ENCODE measurements at places on chromosomes 16 and 17. TPM values are rescaled to one million over a fixed set of nuclear protein-coding genes. Genes with fewer than 3 reads are reported as not detected.

DNA sequence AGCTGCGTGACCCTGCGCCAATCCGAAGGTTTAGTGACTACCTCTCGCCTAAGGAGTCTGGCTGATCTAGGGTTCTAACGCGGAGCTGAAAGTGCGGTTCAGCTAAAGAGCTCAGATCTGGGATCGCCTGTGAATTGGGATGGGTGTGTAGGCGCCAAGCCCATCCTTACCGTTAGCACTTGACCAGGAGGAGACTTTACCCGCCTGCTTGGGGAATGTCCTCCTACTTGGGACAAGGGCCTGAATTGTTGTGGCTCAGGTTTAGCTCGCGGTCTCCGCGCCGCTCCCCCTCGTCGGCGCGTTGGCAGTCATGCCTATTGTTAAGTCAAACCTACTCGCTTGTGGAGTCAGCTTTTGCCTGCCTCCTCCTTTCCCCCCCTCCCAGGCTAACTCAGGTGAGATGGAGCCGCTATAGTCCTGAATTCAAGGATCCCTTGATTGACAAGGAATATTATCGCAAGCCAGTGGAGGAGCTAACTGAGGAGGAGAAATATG lies 480 bp downstream of the MRPS7 start:
- DNase-seq, result no peak

The GP1BA gene
- not detected for polyA plus RNA-seq

The MFAP4 gene
- polyA plus RNA-seq, result not detected

The TBC1D3B gene
- polyA plus RNA-seq, result not detected

The NGFR gene
- polyA plus RNA-seq, result not detected

- no peak for DNase-seq
Observed at GRCh38 chr16:88618182-88618955, 20.0 kb upstream of the IL17C start.

All from naive B cell (primary cell).